Right ventricle myocardium inferior (tissue), 1 donor: ENCODE measurements at places on chromosomes 3 and 15.
A peak's percentile ranks its signal among the peaks of the same experiment; 100 is the strongest.

- no peak for DNase-seq
Measured at GRCh38 chr3:133890972-133891644, 4.6 kb downstream of the RAB6B start.

DNA sequence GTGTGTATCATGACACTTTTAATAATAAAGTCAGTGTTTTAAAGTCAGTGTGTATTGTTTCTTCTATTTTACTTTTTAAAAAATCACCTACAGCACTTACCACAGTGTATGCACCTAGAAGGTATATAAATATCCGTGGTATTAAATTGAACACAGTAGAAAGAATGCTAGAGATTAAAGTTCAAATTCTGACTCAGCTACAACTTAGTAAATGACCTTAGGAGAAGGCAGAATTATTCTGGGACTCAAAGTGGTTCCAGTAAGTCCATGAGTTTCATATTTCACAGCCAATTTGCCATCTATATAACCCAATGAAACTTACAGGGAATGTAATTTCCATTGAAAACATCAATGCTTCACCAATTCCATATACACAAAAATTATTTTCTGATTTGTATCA is 52.7 kb upstream of the MAP4 start:
- no peak for DNase-seq

DNA sequence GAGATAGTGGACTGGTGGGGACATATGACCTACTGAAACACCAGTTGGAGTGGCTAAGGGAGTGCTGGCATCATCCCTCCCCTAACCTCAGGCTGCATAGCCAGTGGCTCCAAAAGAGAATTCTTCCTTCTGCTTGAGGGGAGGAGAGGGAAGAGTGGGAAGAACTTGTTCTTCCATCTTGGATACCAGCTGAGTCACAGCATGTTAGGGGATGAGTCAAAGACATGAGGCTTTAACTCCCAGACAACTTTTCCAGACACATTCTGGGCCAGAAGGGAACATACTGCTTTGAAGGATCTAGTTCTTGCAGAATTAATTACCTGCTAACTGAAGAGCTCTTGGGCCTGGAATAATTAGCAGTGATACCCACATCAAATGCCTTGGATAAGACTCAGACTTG is 36.8 kb upstream of the PEX5L start:
- no peak for DNase-seq

- peak; percentile 17 for DNase-seq
Measured at GRCh38 chr3:184355261-184356040, 6.0 kb downstream of the CLCN2 start.

- no peak for DNase-seq
Measured at GRCh38 chr3:160330690-160331089, 68.3 kb downstream of the IFT80 start.

DNA sequence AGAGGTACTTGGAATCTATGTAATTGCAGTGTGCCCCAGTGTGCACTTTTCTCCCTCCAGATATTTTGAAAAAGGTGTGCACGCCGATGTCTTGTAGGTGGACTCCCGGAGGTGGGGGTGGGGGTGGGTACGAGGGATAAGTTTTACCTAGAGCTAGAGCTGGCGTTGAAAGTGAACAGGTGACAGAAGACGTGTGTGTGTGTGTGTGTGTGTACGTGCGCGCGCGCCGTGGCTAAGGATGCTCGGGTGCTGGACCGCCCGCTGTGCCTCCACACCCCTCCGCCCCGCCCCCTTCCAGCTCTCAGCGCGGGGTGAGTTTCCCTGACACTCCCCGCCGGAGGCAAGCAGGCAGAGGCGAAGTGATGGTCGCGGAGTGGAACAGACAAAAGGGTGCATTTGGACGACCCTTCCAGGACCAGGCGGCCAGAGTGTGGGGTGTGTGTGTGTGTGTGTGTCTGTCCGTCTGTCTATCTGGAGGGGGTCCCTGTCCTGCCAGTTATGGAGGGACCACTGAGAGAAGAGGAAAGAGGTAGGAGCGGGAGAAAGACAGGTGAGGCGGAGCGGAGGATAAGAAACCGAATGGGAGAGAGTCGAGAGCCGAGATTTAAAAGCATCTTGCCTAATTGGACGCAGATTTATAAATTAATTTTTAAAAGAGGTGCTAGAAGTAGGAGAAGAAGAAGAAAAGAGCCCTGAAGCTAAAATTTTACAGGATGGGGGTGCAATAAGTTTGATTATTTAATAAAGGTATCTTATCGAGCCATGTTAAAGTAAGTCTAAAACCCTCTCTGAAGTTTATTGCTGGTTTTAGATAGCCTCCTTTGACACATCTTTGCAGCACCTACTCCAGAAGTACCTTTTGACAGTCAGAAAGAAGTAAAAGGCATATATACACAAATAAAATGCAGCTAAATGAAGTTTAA is 335.8 kb upstream of the THRB start:
- DNase-seq: no peak

DNA sequence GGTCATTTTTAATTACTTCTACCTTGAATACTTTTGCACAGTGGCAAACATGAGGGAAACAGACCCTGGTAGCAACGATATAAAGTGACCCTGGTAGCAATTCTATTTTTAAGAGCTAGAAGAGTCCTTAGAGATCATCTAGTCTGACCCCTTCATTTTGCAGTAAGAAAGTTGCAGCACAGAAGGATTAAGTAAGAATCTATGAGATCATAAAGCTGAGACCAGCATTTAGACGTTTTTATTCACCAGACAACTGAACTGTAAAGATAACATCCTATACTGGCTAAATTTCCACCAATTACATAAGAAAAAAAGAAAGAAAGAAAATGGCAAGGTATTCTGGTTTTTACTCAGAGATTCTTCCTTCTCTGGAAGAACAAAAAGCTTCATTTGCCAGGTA is 49.9 kb downstream of the LRRFIP2 start:
- no peak for DNase-seq

DNA sequence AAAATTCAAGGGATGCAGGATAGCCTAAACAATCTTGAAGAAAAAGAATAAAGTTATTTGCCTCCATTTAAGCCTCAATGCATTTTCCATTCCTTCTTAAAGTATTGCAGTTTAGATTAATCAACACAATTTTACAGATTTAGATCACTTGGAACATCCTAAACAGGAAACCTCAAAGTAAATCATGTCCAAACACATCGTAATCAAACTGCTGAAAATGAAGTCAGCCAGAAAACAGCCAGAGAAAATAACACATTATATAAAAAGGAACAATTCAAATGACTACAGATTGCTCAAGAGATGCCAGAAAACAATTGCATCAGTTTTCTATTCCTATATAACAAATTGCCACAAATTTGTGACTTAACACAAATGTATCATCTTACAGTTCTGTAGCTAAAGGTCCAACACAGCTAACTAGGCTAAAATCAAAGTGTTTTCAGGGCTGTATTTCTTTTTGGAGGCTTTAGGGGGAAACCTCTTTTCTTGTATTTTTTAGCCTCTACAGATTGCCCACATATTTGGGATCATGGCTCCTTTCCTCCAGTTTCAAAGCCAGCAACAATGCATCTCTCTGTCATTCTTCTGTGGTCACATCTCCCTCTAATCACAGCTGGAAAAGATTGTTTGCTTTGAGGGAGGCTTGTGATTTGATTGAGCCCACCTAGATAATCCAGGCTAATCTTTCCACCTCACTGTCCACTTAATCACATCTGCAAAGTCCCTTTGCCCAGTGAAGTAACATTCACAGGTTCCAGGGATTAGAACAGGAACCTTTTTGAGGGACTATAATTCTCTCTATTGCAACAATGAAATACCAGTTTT is 543.3 kb upstream of the UBE2E2 start:
- no peak for DNase-seq

- DNase-seq: no peak
Measured at GRCh38 chr3:173841334-173841733, 443.8 kb downstream of the NLGN1 start.

GRCh38 chr3:154139996-154140436 is 18.8 kb downstream of the ARHGEF26 start:
- no peak for DNase-seq

- no peak for DNase-seq
Measured at GRCh38 chr15:70385052-70385451, 287.3 kb upstream of the TLE3 start.

DNA sequence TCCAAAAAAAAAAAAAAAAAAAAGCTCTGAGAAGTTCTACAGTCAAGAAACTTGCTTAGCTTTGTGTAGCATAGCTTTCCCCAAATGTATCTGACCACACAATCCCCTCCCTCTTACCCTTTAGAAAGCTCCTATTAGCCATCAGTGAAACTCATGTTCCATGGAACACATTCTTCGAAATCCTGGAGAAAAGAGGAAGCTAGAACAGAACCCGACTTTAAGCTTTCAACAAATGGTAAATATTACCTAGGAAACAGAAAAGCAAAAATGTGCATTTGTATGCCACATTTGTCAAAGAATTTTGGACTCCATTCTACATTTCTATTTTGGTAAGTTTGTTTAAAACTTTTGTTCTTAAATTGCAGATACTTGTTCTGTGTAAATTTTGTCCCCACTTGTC is 17.4 kb upstream of the CRTC3 start:
- no peak for DNase-seq

DNA sequence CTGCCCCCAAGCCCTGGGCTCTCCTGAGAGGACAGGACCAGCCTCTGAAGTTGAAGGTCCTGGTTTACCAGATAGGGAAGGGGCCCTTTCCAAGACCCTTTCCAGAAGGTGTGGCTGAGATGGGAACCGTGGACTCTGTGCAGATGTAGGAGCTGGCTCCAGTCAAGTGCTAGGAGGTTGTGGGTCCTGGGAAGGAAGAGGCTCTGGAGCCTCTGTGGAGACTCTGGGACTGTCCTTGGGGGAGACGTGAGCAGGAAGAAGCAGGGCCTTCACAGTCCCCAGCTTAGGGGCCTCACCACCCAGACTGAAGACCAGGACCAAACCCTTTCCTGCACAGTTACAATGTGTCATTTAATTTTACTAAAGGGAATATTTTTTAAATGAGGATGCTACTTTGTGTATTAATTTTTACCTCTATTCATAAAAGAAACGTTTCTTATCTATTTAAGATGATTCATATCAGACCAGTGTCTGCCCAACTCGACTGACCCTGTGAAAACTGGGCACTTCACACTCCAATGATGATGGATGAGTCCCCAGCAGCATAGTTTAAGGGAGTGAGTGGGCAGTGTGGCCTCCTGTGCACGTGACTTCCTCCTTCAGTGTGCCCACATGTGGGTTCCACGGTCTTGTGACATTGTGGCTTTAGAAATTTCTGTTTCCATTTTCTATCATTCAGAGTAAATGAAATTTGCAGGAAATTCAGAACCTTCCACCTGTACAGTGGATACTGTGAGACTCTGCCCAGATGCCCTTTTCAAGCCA is 10.9 kb downstream of the CCR5AS start:
- DNase-seq: no peak

DNA sequence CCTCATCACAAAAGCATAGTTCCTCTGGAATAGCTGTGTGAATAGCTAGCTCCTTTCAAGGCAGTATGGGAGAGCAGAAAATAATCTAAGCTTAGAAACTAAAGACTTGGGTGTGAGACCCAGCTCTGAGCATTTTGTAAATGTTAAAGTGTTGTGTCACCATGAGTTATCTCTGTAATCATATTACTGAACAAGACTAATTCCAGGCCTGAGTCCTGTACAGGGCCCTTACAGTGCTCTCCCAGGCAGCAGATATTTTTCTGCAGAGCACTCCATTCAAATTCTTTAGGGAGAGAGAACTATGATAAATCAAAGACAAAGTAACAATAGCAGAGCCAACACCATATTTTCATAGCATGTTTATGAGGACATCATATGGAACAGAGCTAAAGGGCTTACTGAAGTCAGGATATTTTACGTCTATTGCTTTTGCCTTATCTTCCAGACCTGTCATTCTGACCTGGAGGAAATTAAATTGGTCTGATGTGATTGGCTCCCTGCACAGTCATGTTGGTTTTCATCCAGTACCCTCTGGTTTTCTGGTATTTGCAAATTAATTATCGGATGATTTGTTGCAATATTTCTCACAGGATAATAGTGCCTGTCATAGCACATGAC is 172.6 kb upstream of the PPP2R3A start:
- no peak for DNase-seq

- DNase-seq: no peak
Measured at GRCh38 chr15:95247071-95247984, 1016.0 kb downstream of the MCTP2 start.

DNA sequence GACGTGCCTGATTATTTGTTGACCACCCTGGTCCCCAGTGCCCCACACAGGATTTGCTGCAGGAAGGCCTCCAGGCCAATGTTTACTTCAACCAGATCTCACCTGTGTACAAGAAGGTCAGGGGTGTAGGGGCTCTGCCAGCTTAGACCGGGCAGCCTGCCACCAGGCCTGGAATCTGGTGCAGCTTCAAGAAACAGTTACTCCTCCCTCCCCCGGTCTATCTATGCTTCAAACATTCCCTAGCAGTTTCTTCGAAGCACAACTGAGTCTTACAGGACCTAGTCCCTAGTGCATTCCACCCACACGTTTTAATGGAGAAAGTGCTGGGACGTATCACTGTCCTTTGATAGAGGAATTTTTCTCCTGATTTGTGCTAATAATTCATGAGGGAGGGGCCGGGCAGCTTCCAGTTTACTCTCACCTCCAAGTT is 8.0 kb downstream of the SH3BP5 start:
- peak; percentile 70 for DNase-seq

DNA sequence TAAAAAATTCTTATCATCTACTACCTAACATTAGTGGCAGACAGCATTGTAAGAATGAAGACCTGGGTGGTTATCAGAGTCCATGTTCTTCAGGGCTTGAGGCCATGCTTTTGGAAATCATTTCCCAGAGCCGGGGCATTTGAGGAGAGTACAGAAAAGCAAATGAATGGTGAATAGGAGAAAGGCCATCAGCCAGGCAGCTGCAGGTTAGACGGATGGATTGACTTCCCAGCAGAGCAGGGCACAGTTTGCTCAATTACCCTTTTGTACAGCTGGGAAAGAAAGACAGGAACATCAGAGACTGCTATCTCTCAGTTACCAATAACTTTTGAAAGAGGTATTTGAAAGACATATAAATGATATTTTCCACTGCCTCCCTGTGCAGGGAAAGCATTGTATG is 135.6 kb downstream of the ALCAM start:
- DNase-seq: no peak

DNA sequence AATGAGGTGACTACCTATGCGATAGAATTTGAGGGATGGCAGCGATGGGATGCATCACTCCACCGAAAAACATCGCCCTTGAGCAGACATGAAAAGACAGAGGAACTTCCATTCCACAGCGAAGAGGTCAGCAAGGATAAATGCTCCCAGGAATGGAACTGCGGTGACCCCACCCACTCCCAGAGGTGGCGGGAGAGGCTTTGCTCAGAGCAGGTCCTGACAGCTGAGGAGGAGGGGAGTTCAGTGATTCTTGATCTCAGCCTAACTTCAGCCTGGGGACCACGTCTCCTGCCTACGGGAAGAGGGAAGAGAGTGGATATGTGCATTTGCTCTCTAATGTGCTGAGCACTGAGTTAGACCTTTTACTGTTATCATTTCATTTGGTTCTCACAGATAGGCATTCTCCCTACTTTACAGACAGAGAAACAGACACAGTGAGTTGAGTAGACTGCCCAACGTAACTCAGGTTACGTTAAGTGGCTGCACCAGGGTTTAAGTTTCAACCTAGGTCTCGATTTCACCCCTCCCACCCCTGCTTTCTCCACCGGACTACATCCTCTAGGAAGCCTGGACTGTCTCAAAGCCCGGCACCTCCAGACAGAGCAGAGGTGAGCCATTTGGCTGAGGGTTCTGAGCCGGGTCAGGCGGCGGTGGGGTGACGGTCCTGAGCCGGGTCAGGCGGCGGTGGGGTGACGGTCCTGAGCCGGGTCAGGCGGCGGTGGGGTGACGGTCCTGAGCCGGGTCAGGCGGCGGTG is 170.0 kb downstream of the RAB11A start:
- no peak for DNase-seq
